Activated CD4-positive, alpha-beta T cell treated with anti-CD3 and anti-CD28 coated beads, Interleukin-2, amount 50 U/mL, for 24 hours (primary cell): ENCODE measurements at places on chromosomes 4 and X.

DNA sequence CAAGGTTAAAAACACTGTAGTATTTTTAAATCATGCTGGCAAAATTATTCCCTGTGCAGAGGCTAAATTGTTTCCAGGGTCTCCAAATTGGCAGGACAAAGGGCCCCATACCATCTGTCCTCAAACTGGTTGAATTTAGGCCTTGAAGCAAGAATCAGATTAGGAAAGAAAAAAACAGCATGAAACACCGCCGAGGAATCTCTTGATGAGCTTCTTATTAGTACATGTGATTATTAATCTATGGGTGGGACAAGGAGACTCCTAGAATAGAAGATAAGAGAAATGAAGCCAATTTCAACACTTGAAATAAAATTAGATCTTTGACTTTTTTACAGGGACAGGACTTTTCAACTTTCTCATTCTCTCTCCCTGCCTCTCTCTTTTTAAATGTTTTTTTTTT, 7.1 kb upstream of the CLNK start:
- DNase-seq: no peak

GRCh38 chrX:40267334-40268187, 169.8 kb upstream of the BCOR start:
- no peak for DNase-seq

DNA sequence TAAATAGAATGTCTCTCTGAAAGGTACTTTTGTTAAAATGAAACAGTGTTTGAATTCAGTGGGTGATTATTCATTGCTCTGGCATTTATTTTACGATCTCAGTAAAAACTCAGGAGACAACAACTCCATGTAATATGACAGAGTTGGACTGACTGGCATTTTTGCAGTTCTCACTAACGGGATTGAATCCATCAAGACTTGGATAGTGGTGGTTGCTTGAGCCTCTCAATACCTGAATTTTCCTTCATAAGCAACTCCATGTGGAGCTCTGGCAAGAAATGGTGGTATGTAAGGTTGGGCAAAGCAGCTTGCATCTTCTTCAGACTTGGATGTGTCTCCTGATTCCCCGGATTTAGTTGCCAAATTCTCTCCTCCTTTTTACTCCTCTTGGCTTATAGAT, 72.7 kb downstream of the FRMPD4 start:
- DNase-seq: no peak

DNA sequence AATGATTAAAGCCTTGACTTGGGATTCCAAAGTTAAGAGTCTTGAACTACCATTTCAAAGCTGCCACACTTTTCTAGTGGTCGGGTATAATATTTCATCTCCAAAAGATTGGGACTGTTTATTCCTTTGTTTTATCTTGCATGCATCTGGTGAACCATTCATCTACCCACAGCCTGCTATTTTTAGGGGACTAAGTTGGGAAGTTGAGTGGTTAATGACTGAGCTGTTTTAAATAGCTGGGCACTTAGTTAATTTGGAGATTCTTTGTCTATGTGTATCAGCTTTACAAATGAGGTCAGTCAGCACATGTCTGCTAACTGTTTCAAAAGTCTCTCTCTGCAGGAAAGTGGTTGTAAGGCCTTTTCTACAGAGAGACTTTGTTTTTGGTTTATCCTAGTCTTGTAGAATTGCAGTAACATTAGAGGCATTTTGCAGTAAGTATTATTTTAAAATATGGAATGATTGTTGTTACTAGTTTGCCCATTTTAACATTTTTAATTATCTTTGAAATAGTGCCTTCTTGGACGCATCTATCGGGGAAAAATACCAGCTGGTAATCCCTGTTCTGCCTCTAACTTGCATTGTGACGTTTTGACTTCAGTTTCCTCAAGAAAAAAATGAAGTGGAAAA, 8.2 kb downstream of the BMP2K start:
- DNase-seq: no peak

- DNase-seq: no peak
Measured at GRCh38 chrX:1477801-1478458, 25.2 kb upstream of the ASMTL start.

DNA sequence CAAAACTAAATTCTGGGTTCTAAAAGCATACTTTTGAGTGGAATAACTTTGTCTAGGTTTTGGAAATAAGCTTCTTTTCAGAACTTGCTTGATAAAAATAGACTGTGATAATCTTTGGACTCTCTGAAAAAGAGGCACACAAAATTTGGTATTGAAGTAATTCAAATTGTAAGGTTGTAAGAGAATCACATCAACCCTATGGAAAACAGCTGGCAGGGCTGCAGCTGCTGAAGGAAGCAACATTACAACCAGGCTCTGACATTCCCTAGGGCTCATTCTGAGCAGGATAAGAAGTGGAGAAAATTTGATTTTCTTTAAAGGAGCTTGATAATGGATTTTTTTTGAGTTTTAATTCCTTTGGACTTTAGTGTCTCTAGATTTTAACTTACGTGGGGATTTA, 147.6 kb downstream of the FSTL5 start:
- no peak for DNase-seq

- no peak for DNase-seq
Measured at GRCh38 chr4:37821953-37822605, 4.4 kb upstream of the PGM2 start.

DNA sequence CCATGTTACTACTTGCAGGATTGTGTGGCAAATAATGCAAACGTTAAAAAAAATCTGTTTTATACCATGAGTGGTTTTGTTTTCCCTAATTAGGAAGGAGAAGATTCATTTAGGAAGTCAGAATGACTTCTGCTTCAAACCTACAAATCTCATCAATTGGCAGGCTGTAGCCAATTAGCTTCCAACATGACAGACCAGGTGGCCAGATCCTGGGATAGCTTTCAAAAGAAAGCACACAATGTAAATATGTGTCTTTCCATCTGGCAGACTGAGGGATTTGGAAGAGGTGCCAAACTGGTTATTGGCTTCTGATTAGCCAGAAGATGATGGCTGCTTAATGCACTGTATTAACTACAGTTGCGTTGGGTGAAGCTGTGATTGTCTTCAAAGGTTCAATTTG, 432.8 kb downstream of the ANKRD50 start:
- no peak for DNase-seq

- DNase-seq: no peak
Measured at GRCh38 chrX:96474029-96474740, 210.5 kb upstream of the DIAPH2 start.

- DNase-seq: no peak
Measured at GRCh38 chrX:148541584-148541940, 41.1 kb downstream of the AFF2 start.

DNA sequence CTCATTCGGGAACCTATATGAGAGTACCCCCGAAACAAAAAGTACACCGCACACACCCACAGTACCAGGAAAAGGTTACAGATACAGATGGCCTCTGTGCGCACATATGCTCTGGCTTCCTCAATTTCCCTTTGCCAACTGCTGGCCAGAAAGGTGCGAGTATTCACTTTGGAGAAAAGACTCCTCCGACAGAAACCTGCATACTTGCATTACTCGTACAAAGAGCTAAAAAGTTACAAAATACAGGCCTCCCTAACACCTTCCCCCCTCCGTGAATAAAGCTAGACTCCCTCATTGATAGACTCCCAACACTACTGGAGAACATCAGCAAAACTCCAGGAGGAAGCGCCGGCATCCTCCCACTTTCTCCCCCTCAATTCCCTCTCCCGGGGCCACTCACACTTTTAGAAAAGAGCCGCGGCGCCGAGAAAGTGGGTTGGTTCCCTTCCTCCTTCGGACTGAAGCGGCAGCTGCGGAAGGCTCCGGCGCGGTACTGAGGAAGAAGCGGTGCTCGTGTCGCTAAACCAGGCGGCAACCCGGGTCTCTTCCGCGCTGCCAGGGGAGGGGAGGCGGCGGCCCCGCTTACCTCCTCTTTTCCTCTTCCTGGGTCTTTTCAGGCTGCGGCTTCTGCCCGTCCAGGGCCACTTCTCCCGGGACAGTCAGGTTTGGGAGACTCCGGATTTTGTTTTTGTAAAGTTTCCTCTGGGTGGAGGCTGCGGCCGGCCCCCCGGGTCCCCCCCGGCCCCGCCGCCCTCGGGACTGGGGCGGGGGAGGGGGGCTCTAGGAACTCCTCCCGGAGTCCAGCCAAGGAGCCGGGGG, 1.1 kb downstream of the FBXW7 start:
- DNase-seq: no peak

DNA sequence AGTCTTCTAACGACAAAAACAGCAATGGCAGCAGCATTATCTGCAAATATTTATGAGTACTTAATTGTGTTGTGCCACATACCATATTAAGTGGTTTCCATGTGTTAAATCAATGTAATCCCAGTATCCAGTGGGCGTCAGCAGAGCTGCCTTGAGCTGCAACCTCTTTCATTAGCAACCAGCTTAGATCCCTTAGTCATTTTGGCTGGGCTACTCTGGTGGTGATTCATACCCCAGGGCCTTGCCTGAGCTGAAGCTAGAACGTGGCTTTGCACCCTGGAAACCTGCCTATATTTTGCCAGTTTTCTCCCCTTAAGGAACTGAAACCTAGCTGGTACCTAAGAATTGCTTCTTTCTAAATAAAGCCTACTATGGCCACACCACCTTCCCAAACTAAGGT, 474.3 kb upstream of the FTHL17 start:
- no peak for DNase-seq

- DNase-seq: no peak
Measured at GRCh38 chr4:164210377-164210776, 543.6 kb upstream of the SMIM31 start.

- no peak for DNase-seq
Measured at GRCh38 chr4:174672276-174672675, 150.0 kb upstream of the HPGD start.

DNA sequence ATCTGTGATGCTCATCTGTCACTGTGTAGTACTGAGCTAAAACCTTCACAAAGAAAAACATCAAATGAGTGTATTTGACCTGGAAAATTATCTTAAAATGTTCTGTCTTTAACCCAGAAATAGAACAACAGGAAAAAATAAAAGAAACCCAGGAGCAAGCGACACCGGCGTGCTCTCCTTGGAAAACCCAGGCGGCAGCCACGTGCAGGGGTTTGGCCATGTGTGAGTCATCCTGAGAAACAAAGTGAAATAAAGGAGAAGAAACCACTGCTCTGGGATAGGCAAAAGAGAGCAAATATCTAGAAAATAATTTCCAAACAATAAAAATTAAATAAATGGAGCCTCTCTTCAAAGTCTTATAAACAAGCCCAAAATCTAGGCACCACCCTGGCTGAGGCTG, 20.0 kb upstream of the TMEM128 start:
- no peak for DNase-seq

DNA sequence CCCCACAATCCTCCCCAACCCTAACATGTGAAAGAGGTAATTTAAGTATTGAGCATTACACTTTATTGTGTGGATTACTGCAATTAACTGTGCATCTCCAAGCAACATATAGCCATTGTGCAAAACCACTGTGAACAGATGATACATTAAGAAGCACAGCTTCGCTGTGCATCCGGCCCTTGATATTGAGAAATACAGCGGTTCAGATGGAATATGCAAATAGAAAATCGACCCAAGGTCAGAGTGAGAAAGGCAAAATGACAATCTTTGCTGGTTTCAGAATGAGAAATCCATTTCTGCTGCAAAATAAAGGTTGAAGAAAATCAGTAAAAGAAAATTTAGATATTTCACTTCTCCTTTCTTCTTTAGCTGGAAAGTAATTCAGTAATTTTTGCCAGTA, 805.9 kb upstream of the GRID2 start:
- DNase-seq: no peak

- no peak for DNase-seq
Measured at GRCh38 chr4:8403976-8404375, 36.5 kb downstream of the ACOX3 start.

- no peak for DNase-seq
Measured at GRCh38 chr4:32607978-32608377, 1887.8 kb downstream of the PCDH7 start.

- no peak for DNase-seq
Measured at GRCh38 chr4:189162073-189162789, 778.4 kb upstream of the FRG1 start.

DNA sequence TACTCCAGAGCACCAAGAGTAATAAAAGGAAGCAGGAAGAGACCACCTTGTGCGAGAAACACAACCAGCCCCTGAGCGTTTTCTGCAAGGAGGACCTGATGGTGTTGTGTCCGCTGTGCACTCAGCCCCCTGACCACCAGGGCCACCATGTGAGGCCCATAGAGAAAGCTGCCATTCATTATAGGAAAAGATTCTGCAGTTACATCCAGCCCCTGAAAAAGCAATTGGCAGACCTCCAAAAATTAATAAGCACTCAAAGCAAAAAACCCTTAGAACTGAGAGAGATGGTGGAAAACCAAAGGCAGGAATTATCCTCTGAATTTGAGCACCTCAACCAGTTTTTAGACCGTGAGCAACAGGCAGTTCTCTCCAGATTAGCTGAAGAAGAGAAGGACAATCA, 5.7 kb downstream of the TRIM75 start:
- no peak for DNase-seq

DNA sequence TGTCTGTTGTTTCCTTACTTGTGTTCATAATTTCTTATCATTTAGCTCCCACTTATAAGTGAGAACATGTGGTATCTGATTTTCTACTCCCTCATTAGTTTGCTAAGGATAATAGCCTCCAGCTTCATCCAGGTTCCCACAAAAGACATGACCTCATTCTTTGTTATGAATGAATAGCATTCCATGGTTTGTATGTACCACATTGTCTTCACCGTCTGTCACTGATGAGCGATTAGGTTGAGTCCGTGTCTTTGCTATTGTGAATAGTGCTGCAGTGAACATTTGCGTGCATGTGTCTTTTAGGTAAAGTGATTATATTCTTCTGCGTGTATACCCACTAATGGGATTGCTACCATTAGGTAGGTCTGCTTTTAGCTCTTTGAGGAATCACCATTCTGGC, 624.3 kb upstream of the EPHA5 start:
- DNase-seq: no peak

DNA sequence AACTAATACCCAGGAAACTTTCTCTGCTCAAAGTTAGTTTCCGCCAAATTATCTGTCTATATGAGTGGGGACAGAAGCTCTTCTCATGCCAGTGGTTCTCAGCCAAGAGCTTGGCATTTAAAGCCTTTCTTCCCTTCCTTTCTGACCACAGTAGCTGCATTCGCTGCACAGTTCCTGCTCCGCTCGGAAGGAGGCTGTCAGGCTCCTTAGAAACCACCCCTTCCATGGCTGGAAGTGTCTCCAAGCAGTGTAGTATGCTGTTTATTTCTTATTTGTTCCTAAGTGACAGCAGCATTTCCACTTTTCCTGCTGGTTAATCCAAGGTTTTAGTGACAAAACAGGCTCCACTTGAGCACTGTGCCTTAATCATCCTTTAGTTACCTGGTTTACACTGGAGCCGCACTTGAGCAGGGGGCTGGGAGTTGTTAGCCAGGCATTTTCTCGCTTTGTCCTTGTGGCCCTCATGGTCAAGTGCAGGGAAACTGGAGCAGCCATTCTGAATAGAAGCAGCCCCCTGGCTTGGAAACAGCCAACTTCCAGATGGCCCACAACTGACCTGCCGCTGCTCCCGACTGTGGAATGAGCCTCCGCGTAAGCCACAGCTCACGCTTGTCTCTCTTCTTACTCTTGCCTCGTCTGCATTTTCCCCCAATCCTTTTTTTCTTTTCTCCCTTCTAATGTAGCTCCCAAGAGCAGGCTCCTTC, 739.4 kb upstream of the TENM3 start:
- DNase-seq: no peak
